ENCODE measurements at places on chromosomes 6 and 20. TPM values are rescaled to one million over a fixed set of nuclear protein-coding genes. Genes with fewer than 3 reads are reported as not detected.

The PPP1R16B gene
- total RNA-seq = 0.52 TPM

The RBL1 gene
- 16.9 TPM for total RNA-seq

The SLCO4A1 gene
- total RNA-seq = 107 TPM

The SLC22A2 gene
- total RNA-seq = not detected

The FABP7 gene
- total RNA-seq = not detected

The ADGRF1 gene
- 39.6 TPM for total RNA-seq

GRCh38 chr6:127737009-127737486, 160.1 kb downstream of the C6orf58 start:
- no peaks in the 10 kb centered on the region for H3K27me3 ChIP-seq
- no peak overlapping the region for H3K27ac ChIP-seq
- no peaks in the 10 kb centered on the region for H3K4me1 ChIP-seq
- no peaks in the 10 kb centered on the region for H3K36me3 ChIP-seq

GRCh38 chr20:40354880-40355279, 334.2 kb downstream of the MAFB start:
- peaks cover 24% of the 10 kb centered on the region for H3K27me3 ChIP-seq
- no peaks in the 10 kb centered on the region for H3K36me3 ChIP-seq
- no peak overlapping the region for H3K27ac ChIP-seq
- H3K4me3 ChIP-seq = no peak overlapping the region

- DNase-seq = no peak
- H3K27ac ChIP-seq = no peak overlapping the region
- peaks cover 64% of the 10 kb centered on the region for H3K27me3 ChIP-seq
These were observed 6.8 kb upstream of the BPIFA3 start for GRCh38 chr20:33210371-33210770.

GRCh38 chr6:167529444-167530335, 204.8 kb downstream of the TTLL2 start:
- no peaks in the 10 kb centered on the region for H3K36me3 ChIP-seq
- no peak for DNase-seq
- no peak overlapping the region for H3K4me3 ChIP-seq
- H3K27me3 ChIP-seq = peaks cover 21% of the 10 kb centered on the region

GRCh38 chr6:18391023-18391422, 3.9 kb downstream of the RNF144B start:
- no peaks in the 10 kb centered on the region for H3K36me3 ChIP-seq
- H3K27ac ChIP-seq = no peak overlapping the region
- no peak for DNase-seq
- H3K27me3 ChIP-seq = no peaks in the 10 kb centered on the region

DNA sequence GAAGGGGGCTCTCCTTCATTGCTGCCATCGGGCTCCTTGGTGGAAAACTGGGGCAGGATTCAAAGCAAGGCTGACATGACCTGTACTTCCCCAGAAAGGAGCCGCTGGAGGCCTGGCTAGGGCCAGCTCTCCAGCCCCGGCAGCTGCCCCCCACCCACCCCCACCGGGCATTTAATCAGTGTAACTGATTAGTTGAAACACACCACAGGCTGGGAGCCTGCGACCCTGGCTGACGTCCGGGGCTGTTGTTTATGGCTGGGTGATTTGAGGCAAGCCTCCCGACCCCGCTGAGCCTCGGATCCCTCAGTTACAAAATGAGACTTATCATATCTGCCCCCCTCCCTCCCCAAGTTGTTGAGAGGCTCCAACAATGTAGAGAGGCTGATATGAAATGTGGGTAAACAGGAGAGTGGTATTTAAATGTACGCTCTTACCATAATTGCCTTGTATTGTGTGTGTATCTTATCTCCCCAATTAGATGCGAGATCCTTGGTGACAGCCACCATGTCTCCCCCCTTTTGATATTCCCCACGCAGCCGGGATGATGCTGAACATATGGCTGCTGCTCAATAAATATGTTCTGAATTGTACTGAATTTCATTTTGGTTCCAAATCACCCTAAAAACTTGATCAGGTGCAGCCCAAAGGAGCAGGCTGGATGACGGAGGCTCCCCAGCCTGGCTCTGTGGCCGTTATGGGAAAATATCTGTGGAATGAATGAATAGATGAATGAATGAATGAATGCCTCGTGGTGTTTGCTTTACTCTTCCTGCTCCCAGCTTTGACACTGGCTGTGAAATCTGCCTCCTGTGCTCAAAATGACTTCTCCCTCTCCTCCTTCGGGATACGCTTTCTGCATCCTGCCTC, 31.8 kb upstream of the APCDD1L start:
- no peaks in the 10 kb centered on the region for H3K27me3 ChIP-seq
- no peak for DNase-seq
- H3K4me3 ChIP-seq = no peak overlapping the region
- H3K4me1 ChIP-seq = peaks cover 18% of the 10 kb centered on the region
